Fibroblast of the aortic adventitia (primary cell): ENCODE measurements at places on chromosomes 12 and 14. TPM values are rescaled to one million over a fixed set of nuclear protein-coding genes. Genes with fewer than 3 reads are reported as not detected.

GRCh38 chr12:119817546-119818343 lies 59.4 kb downstream of the CIT start:
- no peak for DNase-seq

DNA sequence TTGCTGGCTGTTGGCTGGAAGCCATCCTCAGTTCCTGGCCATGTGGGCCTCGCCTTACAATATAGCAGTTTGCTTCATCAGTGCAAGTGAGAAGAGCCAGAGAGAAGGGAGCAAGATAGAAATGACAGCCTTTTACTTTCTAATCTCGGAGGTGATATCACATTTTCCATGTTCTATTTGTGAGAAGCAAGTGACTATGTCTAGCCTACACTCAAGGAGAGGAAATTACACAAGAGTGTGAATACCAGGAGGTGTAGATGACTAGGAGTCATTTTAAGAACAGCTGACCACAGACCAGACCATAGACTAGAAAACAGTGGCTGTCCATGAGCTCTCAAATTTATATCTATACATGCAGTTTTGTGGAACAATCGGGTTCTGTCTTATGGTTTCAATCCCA lies 163.0 kb upstream of the NRXN3 start:
- DNase-seq, result peak; percentile 28

- DNase-seq, result peak; percentile 42
Measured at GRCh38 chr12:11862798-11863197, 207.9 kb upstream of the BCL2L14 start.

- DNase-seq, result no peak
Measured at GRCh38 chr12:113236539-113237399, 15.5 kb downstream of the TPCN1 start.

DNA sequence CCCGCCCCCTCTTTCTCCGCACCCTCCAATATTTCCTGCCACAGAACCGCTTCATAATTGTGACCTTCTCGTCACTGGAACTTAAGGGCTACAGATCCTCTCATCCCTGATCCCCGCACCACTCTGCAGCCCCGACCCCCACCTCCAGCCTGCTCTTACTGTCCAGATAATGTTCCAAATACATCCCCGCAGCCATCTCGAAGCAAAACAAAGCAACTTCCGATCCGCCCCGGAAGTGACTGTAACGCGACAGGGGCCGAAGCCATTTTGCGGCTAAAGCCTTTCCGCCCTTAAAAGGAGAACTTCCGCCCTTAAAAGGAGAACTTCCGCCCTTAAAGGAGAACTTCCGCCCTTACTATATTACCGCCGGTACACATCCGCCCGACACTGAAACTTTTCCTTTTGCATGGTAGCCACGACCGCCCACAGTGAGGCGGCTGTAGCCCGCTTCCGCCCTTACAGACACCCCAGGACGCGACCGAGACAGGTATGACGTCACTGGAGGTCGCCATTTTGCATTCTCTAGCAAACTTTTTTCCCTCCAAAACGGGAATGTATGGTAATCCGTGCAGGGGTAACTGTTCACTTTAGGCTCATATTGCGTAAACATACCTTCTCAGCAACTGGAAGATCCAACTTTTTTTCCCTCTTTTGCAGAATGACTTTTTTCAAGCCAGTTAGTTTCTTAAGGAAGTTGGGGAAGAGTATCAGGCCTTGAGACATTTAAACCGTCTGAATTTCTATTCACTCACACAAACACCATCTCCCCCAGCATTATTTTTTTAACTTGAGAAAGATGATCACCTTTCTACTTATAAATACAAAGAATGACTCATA lies at the start of gene ING4:
TSS of gene ING4 (minus strand) at position 214 of the 837 bp plus-strand sequence. CDS start at position 196, 18 bp downstream.
- peak; percentile 99 for DNase-seq

GRCh38 chr14:58944343-58944967 lies 244.0 kb upstream of the DAAM1 start:
- no peak for DNase-seq

The STAT6 gene
- 89.0 and 102 TPM in 2 replicates for total RNA-seq

The CFAP251 gene
- 2.3 and 8.8 TPM in 2 replicates for total RNA-seq

The IRAK3 gene
- total RNA-seq, result 20.0 and 21.4 TPM in 2 replicates

The ALDH1L2 gene
- total RNA-seq, result 41.5 and 79.1 TPM in 2 replicates

The IL26 gene
- not detected in 2 replicates for total RNA-seq
